ENCODE measurements at places on chromosomes 6 and 20. TPM values are rescaled to one million over a fixed set of nuclear protein-coding genes. Genes with fewer than 3 reads are reported as not detected.

GJA1 gene
- polyA plus RNA-seq = 0.89 TPM

TRIM31 gene
- polyA plus RNA-seq = 41.6 TPM

CDS2 gene
- polyA plus RNA-seq = 5.1 TPM

LSM14B gene
- 23.3 TPM for polyA plus RNA-seq

CNKSR3 gene
- 11.6 TPM for polyA plus RNA-seq

B3GAT2 gene
- polyA plus RNA-seq = 0.27 TPM

HINT3 gene
- polyA plus RNA-seq = 11.1 TPM

ZNF343 gene
- 3.2 TPM for polyA plus RNA-seq

ACAT2 gene
- polyA plus RNA-seq = 23.1 TPM
